ENCODE measurements at places on chromosomes 7 and 10. TPM values are rescaled to one million over a fixed set of nuclear protein-coding genes. Genes with fewer than 3 reads are reported as not detected.

- no peaks in the 10 kb centered on the region for H3K4me1 ChIP-seq
- no peak overlapping the region for H3K27ac ChIP-seq
- H3K4me3 ChIP-seq: no peak overlapping the region
- no peaks in the 10 kb centered on the region for H3K36me3 ChIP-seq
Observed at GRCh38 chr7:44153948-44154335, 12.8 kb upstream of the MYL7 start.

DNA sequence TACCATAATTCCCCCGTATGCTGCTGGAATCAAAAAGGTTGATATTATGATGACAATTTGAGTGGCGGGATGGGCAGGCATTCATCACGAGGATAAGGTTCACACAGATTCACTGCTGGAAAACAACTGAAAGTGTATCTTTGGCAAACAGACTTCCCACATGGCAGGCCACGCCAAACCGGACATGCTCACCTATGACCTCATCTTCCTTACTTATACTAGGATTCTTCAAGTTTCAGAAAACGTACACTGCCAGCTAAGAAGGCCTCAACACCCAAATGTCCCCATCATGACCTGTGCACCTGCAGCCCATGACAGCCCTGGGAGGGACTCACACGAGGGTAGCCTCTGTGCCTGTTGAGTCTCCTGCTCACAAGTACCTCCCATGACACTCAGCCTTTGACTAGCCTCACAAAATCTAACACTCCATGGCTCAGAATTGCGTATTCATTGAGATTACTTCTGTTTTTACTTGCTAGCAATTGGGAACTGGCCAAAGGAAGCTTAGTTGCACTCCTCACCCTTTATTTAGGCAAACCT lies 259.0 kb upstream of the GHITM start:
- no peak for DNase-seq
- no peak overlapping the region for H3K4me3 ChIP-seq
- H3K36me3 ChIP-seq: no peaks in the 10 kb centered on the region

GRCh38 chr10:131825960-131826650 lies 74.7 kb upstream of the PPP2R2D start:
- H3K4me3 ChIP-seq: no peak overlapping the region
- H3K36me3 ChIP-seq: no peaks in the 10 kb centered on the region
- H3K4me1 ChIP-seq: no peaks in the 10 kb centered on the region

DNA sequence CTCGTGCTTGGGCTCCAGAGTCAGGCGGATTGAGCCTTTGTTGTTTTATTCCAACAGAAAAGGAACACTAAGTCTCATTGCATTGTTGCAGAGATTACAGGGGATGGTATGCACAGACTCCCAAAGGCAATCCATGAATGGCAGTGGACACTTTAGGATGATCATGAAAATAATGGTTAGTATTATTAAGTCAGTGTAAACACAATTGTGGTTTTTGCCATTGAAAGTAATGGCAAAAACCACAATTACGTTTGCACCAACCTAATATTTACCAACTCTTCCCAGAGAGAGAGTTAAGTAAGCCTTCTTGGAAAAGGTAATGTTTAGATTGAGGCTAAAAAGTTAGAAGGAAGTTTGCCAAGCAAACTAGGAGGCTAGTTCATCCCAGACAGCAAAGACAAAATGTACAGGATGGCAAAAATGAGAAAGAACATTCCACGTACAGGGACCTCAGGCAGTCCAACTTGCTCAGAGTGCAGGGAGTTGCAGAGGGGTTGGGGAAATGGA lies 72.9 kb upstream of the AMPH start:
- no peak overlapping the region for H3K4me3 ChIP-seq
- DNase-seq: no peak
- no peaks in the 10 kb centered on the region for H3K36me3 ChIP-seq
- no peaks in the 10 kb centered on the region for H3K27me3 ChIP-seq

DNA sequence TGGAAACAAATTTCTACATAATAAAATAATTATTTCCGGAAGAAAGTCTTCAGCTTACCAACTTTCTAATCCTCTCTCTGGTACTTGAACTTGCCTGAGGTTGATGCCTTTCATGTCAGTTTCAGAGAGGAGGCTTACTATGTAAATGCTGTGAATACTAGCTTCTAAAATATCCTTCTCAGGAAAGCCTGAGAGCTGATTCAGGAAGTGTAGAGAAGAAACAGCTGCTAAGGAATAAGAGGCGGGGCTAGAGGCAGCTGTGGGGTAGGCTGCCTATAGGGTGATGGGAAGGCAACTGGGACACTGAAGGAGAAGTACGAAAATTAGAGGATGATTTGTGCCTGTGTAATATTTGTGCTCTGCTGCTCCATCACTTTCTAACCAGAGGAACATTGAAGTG lies 69.3 kb downstream of the AVL9 start:
- H3K4me3 ChIP-seq: no peak overlapping the region
- no peak overlapping the region for H3K27ac ChIP-seq
- H3K27me3 ChIP-seq: no peaks in the 10 kb centered on the region
- peaks cover 31% of the 10 kb centered on the region for H3K36me3 ChIP-seq

Gene IFIT1
- 6.2 TPM for total RNA-seq

DNA sequence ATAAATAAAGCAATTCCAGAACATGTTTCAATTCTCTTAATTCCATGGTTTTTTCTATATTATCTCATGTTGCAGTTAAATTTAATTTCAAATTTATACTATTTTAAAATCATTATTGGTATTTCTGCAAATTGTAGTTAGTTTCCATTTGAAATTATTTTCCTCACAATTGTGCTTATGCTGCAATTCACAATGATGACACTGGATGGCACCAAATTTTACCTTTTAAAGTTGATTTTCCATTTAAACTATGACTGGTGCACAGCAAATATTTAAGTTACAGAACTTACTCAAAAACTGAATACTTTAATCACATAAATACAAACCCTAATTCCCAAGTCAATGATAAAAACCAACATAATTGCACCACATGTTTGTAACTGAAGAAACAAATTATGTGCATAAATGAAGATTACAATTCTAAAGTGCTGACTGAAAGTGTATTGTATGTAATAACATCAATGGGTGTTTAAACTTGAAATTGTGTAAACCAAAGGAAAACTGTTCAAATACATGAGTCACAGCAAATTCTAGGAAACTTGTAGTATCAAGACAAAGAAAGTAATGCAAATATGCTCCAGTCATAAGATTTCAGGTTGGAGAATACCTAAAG lies 75.3 kb upstream of the AASS start:
- H3K27me3 ChIP-seq: no peaks in the 10 kb centered on the region
- no peak overlapping the region for H3K27ac ChIP-seq
- no peaks in the 10 kb centered on the region for H3K4me1 ChIP-seq
- no peak overlapping the region for H3K4me3 ChIP-seq
- H3K36me3 ChIP-seq: no peaks in the 10 kb centered on the region

All from CD4-positive, alpha-beta T cell (primary cell).